Stimulated activated CD4-positive, alpha-beta T cell treated with anti-CD3 and anti-CD28 coated beads, TNF-alpha, amount 100 ng/mL, for 48 hours (primary cell): ENCODE measurements at places on chromosomes 3 and 15.

DNA sequence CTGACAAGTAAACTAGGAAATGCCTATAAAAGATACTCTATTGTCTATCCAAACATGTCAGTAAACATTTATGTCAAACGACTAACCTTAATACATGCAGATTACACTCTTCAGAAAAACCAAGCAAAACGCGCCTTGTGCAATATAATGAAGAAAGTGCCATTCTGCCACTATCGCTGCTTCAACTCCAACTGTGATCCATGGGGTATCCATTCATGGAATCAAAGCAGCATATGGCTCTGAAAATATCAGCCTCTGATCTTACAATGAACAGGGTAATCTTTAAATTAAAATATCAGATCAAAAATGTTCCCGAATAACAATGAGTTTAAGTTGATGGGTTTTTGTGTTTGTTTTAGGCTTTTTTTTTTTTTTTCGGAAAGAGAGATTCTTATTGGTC, 105.5 kb upstream of the SETMAR start:
- no peak for DNase-seq

DNA sequence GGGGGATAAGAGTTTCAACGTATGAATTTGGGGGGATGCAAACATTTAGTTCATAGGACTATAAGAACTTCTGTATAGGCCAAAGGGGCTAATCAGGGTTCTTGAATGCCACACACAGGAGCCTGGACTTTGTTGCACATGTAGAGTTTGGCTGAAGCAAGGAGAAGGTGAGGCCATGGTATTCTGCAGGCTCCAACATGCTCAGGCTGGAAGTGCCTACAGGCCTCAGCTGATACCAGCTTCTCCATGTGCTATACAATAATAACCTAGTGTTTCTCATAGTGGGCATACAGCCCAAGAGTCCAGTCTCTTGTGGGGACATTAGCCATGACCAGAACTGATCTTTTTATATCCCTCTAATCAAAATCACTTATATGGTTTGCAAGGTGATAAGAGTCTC, 399.7 kb upstream of the MCTP2 start:
- no peak for DNase-seq

DNA sequence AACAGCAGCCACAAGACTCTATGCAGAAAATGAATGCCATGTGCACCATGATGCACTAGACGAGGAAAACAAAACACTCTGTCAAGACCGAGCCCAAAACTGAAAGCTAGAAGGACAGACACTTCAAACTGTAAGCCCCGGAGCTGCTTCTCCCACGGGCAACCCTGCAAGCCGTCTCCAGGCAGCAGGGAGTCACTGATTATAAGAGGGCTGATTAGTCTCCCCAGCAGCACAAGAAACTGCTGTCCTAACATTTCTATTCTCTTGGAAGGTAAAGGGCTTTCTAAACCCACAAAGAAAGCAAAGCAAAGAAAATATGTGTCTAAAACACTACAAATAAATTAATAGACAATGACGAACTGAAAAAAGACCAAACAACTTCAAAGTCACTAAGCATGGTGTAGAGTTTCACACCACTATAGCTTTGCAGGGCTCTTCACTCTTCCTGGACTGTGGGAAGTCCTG, 15.5 kb downstream of the TBC1D2B start:
- no peak for DNase-seq

- DNase-seq, result no peak
These were observed 3.4 kb upstream of the LRRIQ4 start for GRCh38 chr3:169809230-169809795.

- no peak for DNase-seq
These were observed 6.8 kb downstream of the ADAMTS9 start for GRCh38 chr3:64681015-64681414.

DNA sequence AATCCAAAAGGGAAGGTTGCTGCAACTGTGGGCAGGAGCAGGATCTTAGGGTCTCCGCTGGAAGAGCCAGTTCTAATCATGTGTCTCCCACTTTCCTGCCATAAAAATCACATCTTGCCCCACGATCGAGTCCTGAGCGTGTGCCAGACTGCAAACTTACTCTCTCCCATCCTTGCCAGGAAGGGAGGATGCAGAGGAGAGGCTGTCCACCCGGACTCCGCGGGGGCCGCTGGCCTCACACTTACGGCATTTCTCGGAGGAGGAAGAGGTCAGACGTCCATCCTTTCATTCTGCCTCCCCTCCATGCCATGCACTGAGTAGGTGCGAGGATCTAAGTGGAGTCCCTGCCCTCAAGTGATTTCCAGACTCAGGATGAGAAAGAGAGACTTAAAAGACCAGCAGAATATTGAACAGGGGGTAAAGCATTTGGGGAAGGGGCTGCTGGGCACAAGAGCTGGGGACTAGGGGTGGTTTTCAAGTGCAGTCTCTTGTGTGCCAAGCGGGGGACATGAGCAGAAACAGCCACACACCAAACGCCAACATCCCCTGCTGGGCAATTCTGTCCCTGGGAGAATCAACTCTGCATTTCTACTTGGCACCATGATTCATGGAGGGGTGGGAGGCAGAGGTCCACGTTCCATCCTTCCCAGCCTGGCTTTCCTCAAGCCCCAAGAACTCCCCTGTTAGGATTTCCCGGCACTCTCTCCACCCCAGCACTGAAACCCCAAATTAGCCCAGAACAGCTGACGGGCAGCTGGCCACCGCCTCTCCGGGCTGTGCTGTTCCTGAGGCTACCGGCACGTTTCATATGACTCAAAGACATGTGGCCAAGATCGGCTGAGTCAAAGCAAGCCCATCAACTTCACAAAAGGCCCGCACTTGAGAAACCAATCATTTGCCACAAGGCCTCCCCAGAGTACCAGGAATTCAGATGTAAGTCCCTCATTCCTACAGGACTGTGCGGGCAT, 11.6 kb downstream of the OXTR start:
- no peak for DNase-seq

- DNase-seq, result no peak
These were observed 4.0 kb downstream of the TMEM212 start for GRCh38 chr3:171847133-171847532.

DNA sequence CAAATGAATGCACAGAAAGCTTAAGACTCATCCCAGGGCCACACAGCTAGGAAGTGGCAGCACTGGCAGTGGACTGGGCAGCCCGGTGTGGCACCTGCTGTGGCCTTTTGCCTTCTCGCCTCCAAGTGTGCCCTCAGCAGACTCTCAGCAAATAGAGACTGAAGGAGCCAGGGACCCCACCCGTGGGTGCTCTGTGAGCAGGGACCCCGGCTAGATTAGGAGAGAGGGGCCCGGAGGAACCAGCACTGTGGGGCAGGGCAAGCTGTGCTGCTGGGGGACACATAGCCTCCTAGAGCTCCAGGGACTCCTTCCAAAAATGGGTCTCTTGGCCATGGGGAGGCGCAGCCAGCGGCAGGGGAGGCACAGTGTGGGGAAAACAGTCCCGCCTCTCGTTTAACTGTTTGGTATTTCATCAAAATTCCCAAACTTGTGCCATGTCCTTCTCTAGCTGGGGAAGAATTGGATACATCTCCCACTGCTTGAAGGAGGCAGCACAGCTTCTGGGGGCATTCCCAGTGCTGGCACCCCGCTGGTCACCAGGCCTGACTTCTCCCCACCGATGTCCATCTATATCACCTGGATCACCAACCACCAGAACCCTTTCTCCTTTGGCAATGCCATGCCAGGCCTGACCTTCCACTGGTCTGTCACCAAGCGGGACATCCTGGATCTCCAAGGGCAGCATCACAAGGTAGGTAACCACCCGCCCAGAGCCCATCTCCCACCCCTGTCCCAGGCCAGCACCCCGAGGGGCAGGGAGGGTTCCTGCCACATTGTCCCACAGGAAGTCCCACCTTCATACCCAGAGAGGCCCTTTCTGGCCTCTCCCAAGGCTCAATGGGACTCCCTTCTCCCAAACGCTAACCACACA, 12.0 kb upstream of the TXNRD3 start:
- DNase-seq, result no peak

- DNase-seq, result no peak
These were observed 369.5 kb upstream of the THBS1 start for GRCh38 chr15:39211108-39211979.

- no peak for DNase-seq
These were observed 39.4 kb downstream of the CD200 start for GRCh38 chr3:112372396-112372795.

DNA sequence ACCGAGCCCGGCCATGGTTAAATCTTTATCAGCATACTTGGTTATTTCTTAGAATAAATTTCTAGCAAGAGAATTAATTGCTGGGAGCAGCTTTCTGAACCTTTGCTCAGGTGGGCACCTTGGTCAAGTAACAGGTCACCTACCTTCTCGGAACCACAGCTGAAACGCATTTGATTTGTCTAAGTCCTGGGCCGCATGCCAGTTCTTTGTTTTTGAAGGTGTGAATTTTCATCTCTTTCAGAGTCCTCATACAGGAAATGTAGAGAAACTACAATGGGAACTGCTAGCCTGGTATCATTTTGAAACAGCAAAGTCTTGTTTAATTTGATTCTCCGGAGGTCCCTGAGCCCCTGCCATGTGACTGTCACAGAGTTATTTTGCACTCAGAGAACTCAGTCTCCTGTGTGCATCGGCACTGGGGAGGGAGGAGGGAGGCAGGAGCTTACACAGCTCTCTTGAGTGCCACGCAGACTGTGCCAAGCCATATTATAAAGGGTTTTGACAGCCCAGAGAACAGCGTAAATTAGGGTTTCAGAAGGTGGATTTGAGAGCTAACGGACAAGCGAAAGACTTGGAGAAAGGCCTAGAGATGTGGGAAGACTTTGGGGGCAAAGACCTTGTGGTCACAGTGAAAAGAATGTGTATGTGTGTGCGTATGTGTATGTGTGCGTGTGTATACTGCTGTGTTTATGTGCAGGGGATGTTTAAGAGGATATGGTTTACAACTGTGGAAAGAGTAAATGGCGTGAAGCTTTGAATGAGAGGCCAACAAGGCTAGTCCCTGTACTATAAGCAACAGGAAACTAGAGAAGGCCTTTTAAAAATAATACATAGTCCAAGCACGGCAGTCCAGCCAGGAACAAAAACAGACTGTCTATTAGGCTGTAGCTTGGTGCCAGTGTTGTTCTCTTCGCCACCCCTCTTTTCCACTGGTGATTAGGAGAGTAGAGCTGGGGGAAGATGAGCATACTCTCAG, 61.8 kb upstream of the ATP13A3 start:
- no peak for DNase-seq

DNA sequence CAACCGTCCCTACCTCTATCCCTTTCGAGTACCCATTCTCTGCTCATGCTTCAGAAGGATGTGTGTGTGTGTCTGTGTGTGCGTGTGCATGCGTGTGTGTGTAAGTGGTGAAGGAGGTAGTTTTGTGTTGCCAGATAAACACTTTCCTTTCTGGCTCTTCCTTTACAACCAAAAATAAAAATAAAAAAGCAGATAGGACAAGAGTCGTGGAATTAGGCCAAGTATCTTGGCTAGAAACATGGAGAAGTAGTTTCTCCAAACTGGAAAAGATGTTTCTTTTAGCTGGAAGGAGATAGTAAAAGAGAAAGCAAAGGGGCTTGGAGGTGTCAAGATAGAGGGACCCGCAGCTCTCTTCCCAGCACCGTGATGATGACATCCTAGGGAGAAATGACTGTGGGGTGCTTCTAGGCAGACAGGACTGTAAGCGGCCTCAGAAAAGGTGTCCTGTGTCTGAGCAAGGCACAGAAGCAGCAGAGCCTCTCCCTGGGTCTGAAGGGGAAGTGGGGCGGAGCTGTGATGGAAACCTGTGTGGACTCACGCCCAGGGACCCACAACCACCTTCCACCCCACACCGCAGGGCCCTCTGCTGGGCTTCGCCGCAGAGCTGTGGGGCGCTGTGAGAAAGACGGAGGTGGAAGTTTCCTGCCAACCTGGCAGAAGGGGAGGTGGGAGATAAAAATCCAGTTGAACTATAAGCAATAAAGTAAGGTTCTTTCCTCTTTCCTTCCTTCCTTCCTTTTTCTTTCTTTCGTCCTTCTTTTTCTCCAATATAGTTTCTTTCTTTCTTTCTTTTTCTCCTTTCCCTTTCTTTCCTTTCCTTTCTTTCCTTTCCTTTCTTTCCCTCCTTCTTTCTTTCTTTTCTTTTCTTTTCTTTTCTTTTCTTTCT, 35.3 kb downstream of the MUC20 start:
- no peak for DNase-seq

- DNase-seq, result no peak
These were observed 139.2 kb downstream of the RBMS3 start for GRCh38 chr3:29420106-29420505.

- no peak for DNase-seq
These were observed 17.8 kb upstream of the NR2E3 start for GRCh38 chr15:71792521-71792920.

GRCh38 chr3:12655701-12656100, 8.2 kb downstream of the RAF1 start:
- DNase-seq, result no peak

GRCh38 chr3:128969993-128970739, 23.7 kb downstream of the CFAP92 start:
- peak; percentile 32 for DNase-seq

DNA sequence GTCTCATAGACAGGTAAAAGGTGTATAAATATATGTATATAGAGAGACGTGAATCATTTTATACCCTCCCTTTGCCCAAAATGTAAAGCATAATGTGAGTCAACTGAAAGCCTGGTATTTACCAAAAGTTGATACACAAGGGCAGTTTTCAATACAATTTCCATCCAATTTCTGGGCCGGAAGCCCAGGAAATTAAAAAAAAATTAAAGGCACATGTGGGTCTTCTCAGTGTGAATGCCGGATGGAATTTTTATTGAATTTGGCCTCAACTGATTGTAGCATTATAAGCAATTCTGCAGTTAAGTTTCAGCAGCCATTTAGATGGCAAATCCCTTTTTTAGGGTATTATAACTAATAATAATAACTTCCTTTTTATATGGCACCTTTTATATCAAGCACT, 3.3 kb upstream of the CNTN3 start:
- no peak for DNase-seq

DNA sequence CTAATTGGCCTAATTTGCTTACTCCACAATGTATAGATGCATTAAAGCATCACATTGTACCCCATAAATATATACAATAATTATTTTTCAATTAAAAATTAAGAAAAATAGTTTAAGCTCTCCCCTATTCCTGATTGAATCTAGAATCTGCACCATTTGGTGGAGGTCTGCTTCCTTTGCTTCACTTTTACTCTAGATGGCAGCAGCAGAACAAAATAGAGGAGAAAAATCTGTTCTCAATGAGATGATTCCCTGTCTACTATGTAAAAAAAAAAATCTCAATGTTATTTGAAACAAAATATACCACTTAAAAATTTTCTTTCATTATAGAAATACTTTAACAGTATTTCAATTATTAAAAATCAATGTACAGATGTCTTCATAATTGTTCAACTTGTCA, 109.6 kb upstream of the FXR1 start:
- DNase-seq, result no peak

GRCh38 chr3:8657804-8658305, 13.3 kb upstream of the SSUH2 start:
- DNase-seq, result no peak

DNA sequence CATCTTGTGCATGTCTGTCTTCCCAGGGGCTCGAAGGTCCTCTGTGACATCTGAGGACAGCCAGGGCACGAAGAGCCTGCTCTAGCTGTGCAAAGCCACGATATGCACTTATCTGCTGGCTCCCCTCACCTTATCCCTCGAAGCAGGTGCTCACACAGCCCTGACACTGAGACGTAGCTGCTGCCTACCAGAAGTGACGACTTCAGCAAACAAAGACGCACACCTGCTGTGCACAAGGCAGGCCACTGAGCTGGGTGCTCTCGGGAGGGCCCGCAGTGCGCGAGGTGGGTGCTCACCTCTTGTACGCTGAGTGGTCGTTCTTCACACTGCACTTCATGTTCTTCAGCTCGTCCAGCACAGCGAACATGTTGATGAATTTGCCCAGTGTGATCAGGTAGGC, 37.3 kb downstream of the CYFIP1 start:
- no peak for DNase-seq

GRCh38 chr15:25739687-25740121, 123.4 kb downstream of the ATP10A start:
- peak; percentile 17 for DNase-seq
